T-helper 1 cell (primary cell): ENCODE measurements at places on chromosomes 13 and 19.

DNA sequence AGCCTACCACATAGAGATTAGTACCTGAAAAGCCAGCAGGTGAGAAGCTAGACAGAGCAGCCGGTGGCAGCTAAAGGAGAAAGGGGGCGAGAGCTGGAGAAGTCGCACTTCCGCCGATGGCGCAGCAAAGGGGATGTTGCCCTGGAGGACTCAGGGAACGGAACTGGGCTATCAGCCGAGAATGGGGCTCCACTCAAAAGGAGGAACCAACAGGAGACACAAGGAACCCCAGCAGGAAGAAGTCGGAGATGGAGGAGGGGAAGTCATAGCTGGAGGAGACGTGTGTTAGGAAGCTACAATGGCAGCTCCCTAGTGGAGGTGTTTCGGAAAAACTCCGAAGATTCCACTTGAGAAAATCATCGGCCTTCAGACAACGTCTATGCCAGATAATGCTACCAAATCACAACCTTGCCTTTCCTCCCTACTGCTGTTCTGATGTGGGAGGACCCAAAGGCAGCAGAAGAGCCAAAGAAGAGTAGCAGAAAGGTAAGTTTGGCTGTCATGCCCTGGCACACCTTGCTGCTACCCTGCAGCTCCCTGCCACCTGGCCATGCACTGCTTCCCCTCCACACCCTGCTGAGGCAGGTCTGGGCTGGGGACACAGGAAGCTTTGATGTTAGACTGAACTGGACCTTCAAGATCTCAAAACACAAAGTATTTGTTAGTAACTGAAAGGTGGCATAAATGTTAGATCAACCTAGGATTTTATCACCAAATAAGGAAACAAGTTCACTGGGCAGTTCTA is 127.9 kb downstream of the DLEU7 start:
- no peak for DNase-seq

DNA sequence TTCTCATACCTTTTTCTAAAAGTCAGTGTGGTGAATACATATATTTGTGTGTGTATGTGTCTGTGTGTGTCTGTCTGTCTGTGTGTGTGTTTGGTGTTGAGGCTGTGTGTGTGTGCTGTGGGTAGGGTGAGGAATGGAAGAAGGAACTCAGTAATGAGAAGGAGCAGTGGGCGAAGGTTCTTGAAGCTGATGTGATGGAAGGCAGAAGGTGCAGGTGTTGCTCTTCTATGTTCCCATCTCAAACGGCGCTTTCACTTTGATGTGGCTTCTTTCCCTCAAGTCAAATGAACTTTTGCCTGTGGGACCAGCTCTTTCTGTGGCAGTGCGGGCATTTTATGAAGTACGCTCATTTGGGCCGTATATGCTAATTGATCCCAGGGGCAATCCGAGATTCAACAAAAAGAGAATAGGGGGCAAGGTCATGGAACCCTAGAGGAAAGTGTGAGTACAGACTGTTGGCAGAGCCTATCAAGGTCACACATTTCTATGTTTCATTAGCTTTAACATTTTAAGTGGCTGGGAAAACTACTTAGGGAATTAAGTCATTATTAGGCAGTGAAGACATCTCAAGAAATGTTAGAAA is 15.2 kb downstream of the BIVM start:
- DNase-seq: no peak

GRCh38 chr19:5024282-5024681 is 55.4 kb downstream of the KDM4B start:
- DNase-seq: no peak

GRCh38 chr19:32457571-32458158 is 52.1 kb downstream of the DPY19L3 start:
- DNase-seq: no peak

- no peak for DNase-seq
These were observed 7.4 kb downstream of the ACP5 start for GRCh38 chr19:11570039-11570462.

- DNase-seq: no peak
These were observed 3.7 kb upstream of the TYROBP start for GRCh38 chr19:35911790-35912189.

- no peak for DNase-seq
These were observed 29.6 kb downstream of the GJA3 start for GRCh38 chr13:20131057-20131832.

DNA sequence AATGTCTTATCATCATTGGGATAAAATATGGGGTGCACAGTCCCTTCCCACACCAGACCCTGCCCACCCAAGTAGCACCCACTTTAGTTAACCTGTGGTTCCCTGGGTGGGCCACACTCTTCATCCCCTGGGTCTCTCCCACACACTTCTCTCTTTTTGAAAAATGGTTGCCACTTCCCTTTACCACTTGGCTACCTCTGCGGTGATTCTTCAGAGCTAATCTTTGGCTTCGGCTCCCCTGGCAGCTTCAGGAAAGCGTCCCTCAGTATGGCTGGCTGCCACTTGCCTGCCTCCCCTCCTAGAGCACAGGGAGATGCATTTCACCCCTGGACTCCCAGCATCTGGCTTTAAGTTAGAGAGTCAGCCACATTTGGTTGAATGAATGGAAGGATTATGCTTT is 18.2 kb downstream of the CCNA1 start:
- DNase-seq: no peak

GRCh38 chr13:63463782-63464610 is 2048.3 kb upstream of the PCDH20 start:
- DNase-seq: no peak

DNA sequence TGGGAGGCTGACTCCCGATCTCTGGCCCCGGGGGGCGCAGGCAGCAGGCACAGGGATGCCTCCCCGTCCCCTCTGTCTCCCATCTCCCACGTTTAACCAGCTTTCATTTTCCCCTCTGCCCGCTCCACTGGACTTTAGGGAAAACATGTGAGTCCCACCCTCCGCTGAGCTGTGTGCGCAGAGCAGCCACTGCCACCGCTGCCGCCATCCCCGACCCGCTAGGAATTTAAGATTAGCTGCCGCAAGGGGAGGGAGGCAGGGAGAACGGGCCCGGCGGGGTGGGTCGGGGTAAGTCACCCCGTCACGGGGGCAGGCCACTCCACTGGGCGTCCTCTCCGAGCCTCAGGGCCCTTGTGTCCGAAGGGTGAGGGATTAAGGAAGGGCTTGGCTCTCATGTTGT is 15.5 kb downstream of the KCNN1 start:
- DNase-seq: no peak

- DNase-seq: no peak
These were observed 29.9 kb downstream of the SLC10A2 start for GRCh38 chr13:103036268-103036667.

GRCh38 chr19:55116232-55116858 is 1.1 kb downstream of the PPP1R12C start:
- DNase-seq: peak; percentile 41

DNA sequence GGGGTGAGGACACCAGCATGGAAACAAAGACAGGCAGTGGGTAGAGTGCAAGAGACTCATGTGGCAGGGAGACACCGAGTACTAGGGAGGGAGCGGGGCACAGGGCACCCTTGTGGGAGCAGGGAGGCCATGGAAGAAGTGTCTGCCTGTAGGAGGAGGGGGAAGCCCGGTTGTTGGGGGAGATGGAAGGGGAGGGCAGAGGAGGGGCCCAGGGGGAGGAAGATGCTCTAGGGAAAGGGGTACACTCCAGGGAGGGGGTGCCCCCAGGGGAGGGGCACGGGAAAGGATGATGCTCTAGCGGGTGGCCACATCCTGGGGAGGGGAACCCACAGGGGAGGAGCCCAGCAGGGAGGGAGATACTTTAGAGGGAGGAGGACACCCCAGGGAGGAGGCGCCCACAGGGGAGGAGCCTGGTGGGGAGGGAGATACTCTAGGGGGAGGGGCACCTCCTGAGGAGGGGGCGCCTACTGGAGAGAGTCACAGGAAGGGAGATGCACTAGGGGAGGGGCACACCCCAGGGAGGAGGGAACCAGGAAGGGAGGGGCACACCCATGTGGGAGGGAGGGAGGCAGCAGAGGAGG is 24.9 kb downstream of the CPAMD8 start:
- DNase-seq: peak; percentile 76

DNA sequence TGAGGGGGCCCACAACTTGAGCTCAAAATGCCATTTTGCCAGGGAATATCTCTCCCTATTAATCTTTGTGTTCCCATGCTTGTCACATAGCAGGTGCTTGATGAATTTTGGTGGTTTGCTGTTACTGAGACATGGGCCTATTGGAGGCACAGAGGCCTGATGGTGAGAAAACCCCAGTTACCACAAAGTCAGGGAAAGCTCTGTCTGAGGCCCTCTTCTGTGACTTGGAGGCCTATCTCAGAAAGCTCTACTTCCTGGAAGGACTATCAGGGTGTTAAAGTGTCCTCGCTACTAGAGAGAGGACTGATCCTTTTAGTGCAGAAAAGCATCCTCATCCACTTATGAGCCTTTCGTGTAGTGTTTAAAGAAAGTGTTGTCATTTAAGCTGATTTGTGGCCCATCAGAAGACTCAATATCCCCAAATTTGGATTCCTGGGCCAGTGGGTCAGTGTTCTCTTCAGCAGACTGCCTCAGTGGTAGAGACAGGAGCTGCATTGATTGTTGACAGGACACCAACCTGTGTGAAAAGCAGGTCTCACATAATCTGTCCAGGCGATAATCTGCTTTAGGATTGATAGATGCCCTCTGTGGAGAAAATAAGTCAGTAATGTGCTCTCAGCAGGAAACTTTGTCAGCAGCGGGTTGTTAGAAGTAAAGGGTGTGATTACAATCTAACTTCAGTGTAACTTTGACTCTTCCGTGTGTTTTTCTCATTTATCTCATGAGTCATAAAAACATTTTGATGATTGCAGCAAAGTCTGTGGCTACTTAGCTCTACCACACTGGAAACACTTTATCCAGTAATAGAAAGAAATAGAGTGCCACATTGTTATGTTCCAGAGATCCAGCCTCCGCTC is 121.0 kb downstream of the AKAP11 start:
- DNase-seq: no peak

GRCh38 chr13:109243311-109243951 is 543.0 kb downstream of the IRS2 start:
- no peak for DNase-seq

- no peak for DNase-seq
These were observed 50.0 kb upstream of the WDFY2 start for GRCh38 chr13:51534041-51534817.
